ENCODE measurements at places on chromosomes 1 and 21.

DNA sequence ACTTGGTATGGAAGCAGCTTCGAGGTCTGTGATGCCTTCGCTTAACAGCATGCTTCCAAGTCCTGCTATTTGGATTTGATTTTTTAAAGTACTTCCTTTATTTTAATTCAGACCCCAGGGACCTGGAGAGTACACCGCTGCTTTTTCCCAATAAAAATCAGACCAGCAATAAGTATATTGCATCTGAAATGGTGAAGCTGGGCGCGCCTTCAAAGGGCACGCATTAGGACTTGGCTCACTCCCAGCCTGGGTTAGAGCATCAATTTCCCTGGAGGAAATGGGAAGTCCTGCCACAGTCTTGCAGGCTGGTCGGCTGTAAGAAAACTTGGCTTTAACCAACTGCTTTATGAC is 325.1 kb downstream of the RRAGC start:
- DNase-seq: no peak

GRCh38 chr1:52756020-52756419 is 29.8 kb downstream of the ZYG11B start:
- DNase-seq: no peak

- DNase-seq: no peak
Observed at GRCh38 chr1:14783592-14783886, 185.1 kb downstream of the KAZN start.

GRCh38 chr1:11019971-11020370 is 7.5 kb downstream of the TARDBP start:
- no peak for DNase-seq

- DNase-seq: peak; percentile 69
Observed at GRCh38 chr1:155938220-155938627, 3.2 kb upstream of the RXFP4 start.

GRCh38 chr1:40032240-40032891 is 8.2 kb upstream of the CAP1 start:
- peak; percentile 55 for DNase-seq

- DNase-seq: no peak
Observed at GRCh38 chr1:56814205-56814604, 5.0 kb downstream of the FYB2 start.

GRCh38 chr1:228544021-228544850 is 57.1 kb downstream of the RNF187 start:
- peak; percentile 81 for DNase-seq

GRCh38 chr1:193183019-193183627 is 3.3 kb downstream of the B3GALT2 start:
- peak; percentile 52 for DNase-seq

DNA sequence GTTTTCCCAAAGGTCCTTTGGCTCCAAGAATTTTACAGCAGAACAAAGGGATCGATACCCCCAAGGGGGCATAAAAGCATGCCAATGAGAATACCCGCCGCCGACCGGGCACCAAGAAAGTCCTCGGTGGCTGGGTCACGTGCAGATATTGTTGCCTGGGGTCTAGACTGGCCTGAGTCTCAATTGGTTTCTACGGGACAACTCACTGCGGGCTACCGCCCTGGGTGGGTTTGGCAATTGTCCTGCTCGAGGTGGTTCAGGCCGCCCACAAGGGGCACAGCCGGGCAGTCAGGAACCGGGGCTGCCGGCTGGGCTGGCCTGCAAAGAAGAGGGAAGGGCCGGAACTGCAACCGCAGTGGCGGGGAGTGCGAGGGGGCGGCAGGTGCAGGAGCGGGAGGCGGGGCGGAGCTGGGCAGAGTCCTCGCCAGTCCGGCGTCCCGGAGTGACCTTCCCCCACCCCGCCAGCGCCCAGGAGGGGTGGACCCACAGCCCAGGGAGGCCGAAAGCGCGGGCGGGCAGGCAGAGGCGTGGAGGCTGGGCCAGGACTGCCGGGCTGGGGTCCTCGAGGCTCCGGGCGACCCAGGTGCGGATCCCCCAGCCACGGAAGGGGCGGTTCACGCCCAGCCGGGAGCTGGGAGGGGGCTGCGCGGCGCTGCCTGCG is 926 bp upstream of the ATP1B1 start:
- DNase-seq: peak; percentile 87

DNA sequence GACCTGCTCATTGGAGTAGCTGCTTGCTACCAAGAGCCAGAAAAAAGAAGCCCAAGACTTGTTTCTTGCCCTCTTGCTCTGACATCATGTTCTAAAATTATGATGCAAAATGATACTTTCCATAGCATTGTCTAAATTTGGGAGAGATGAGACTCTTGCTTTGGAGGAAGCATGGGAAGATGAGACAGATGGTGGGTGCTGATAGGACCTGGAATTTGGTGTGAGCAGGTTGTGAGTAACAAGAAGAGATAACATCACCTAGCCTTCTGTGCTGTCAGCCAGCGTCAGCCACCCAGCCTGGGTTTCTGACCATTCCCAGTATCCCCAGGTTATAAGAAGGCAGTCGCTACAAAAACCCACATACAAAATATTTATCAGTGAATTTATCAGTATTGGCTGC is 67.1 kb upstream of the GCLM start:
- DNase-seq: no peak

GRCh38 chr1:161047436-161048420 is 2.0 kb upstream of the USF1 start:
- no peak for DNase-seq

GRCh38 chr1:110264430-110264829 is 54.3 kb downstream of the KCNC4 start:
- no peak for DNase-seq

DNA sequence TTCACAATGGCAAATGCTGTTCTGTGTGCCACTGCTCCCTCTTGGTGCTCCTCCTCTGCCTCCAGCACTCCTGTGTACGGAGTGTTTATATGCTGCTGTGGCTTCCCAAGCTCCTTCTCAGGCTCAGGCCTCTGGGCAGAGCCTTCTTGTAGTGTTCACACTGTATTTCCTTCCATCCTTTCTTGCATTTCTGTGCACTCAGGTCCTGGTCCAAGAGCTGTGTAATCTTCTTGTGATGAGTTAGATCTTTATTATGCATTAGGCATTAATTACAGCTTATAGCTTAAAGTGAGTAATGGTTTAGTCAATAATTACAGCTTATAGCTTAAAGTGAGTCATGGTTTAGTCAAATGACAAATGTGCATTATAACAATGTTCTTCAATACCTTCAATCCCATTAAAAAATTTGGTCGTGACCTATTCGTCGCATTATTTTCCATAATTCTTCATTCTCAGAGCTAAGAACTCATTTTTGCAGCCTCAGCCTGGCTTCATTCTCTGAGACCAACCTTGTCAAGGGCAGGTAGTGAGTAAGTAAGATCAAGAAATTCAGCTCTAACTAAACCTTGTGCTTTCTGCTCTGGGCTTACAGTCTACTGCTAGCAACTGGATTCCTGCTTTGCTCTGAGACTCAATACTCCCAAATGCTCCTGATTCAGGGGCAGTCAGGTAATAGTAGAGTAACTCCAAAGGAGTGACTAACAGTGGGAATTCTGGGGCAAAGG is 154.5 kb upstream of the SPAG17 start:
- no peak for DNase-seq

DNA sequence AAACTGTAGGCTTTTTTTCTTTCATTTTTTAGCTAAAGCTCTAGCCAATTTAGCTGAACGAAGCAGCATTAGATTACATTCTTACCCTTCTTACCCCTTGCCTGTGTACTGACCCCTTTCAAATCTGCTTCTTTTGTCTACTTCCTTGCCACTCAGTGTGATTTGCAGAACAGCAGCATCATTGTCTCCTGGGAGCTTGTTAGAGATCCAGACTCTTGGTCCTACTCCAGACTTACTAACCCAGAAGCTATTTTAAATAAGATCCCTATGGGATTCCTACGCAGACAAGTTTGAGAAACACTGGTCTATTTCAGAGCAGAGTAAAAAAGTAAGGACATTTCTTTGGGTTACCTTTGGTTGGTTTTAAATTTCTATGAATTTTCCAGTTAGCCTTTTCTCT is 13.8 kb downstream of the LRRC39 start:
- no peak for DNase-seq

DNA sequence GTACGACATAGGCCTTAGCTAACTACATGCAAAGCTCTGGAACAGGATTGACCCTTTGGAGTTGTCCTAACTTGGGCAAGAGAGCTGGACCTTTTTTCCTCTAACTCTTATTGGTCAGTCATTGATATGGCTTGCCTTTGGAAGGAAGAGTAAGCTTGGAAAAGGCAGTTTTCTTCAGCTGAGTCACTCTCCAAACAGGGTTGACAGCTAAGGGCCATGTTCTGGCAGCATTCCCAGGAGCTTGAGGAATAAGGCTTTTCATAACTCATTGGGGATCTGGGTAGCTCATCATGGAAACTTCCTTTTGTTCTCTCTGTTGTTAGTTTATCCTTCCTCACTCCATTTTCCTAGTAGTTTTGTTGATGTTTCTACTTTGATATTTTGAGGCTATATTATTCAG is 14.5 kb upstream of the ERRFI1 start:
- DNase-seq: peak; percentile 95

DNA sequence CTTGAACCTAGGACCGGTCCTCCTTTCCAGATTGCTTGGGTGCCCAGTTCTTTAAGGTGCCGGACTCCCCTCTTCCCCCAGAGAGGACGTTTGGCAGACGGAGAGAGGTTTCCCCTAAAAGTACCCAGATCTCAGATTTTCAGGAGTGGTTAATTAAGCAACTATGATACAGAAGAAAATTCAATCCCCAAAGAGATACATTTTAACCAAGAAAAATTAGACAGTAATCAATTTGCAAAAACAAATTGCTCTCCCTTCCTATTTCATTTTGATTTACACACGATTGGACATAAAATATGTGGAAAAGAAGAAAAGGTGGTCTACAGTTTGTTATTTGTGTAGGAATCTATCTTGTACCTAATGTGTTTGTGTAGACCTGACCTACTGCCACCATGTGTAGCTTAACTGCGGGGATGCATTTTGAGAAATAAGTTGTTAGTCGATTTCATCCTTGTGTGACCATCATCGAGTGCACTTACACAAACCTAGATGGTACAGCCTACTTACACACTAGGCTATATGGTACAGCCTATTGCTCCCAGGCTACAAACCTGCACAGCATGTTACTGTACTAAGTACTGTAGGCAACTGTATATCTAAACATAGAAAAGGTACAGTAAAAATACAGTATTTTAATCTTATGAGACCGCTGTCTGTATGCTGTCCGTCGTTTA is 755 bp downstream of the RPAP2 start:
- no peak for DNase-seq

GRCh38 chr1:107609808-107610207 is 355.2 kb downstream of the VAV3 start:
- peak; percentile 72 for DNase-seq

DNA sequence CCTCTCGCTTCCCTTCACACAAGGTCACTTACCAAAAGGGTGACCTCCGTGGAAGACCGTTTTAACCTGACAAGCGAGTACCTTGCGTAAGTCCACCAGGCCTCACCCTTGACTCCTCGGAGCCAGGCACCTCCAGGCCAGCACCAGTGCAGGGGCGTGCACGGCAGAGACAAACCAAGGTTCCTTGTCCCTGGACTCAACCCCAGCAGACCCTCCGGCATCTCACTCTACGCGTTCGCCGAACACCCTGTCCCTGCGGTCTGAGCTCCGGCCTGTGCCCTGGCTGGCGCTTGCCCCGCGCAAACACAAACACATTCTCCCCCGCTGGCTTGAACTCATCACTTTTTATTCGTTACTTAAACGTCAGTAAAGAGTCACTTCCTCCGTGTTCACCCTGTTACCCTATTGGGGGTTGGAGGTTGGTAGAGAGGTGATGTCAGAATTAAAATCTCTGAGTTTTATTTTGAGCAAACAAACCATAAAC is 4.5 kb downstream of the TBX15 start:
- no peak for DNase-seq

GRCh38 chr1:36988741-36989193 is 45.5 kb downstream of the GRIK3 start:
- no peak for DNase-seq

DNA sequence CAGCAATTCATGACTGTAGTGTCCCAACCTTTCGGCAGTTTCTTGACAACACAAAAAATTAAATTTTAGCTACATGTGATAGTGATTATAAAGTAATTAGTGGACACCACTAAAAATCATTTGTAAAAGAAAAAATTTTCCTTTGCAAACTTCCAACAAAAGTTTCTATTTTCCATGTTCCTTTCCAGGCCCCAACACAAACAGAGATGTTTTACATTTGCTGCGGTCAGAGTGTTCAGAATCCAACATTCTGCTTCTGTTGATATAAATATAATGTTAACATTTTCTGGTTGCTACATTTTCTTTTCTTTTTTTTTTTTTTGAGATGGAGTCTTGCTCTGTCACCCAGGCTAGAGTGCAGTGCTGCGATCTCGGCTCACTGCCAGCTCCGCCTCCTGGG is 54.9 kb upstream of the WLS start:
- no peak for DNase-seq

GRCh38 chr1:245770156-245770555 is 615.4 kb downstream of the KIF26B start:
- DNase-seq: no peak

DNA sequence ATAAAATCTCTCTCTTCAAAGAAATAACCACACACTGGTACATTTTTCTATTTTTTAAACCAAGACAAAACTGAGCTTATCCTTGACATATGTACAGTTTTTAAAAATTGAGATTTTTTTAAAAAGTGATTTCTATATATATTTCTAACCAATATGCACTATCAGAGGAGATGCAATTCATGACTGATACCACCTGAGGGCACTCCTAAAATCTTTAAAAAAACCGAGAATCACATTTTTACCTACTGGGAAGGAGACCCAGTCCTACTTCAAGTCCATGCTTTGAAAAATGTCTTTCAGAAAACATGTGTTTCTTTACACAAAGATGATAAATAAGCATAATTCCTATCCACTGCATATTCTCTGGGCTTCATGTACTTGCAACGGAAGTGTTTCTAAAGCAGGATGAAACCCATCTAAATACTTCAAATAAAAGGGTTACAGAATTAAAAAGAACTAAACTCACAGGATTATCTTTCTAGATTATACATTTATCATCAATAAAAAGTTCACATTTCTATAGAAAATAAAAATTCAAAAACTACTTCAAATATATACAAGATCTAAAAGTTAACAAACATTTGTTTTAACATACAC is 98.6 kb downstream of the ENAH start:
- peak; percentile 32 for DNase-seq

GRCh38 chr1:202311875-202312635 is 29.7 kb downstream of the UBE2T start:
- DNase-seq: peak; percentile 49

- DNase-seq: no peak
Observed at GRCh38 chr1:230743899-230744298, 3.3 kb upstream of the CAPN9 start.

- DNase-seq: no peak
Observed at GRCh38 chr1:163399976-163400601, 78.3 kb downstream of the NUF2 start.

DNA sequence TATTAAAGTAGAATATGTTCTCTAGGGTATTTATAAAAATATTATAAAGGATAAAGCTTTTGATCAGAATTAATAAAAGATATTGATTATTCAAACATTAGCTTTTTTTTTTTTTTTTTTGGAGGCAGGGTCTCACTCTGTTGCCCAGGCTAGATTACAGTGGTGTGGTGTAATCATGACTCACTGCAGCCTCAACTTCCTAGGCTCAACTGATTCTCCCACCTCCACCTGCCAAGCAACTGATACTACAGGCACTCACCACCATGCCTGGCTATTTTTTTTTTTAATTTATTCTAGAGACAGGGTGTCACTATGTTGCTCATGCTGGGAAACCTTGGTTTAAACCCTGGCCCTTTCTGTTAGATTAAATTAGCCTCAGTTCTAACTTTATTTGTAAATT is 188.3 kb downstream of the CLEC20A start:
- DNase-seq: peak; percentile 63
